Hypothalamus (tissue), 51 donors: ENCODE measurements at places on chromosomes 5 and 9.

- no peak for DNase-seq
These were observed 108.3 kb downstream of the WNK2 start for GRCh38 chr9:93292288-93292615.

DNA sequence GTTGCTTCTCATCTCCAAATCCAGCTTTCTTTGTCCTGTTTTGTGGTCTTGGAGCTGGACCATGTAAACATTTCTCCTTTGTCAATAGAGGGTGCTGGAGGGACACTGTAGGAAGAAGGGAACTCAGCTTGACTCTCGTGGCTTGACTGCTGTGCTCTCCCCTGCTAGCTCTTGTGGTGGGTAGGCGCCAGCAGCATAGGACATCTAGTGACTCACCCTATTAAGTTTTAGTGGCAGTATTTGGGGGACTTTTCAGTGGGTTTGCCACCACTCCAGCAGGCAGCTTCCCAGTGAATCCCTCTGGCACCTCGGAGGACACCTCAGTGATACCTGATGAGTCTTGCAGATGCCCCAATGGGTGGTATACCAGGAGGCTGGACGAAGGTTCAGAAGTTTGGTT, 97.8 kb downstream of the TSSK1B start:
- peak; percentile 11 for DNase-seq

DNA sequence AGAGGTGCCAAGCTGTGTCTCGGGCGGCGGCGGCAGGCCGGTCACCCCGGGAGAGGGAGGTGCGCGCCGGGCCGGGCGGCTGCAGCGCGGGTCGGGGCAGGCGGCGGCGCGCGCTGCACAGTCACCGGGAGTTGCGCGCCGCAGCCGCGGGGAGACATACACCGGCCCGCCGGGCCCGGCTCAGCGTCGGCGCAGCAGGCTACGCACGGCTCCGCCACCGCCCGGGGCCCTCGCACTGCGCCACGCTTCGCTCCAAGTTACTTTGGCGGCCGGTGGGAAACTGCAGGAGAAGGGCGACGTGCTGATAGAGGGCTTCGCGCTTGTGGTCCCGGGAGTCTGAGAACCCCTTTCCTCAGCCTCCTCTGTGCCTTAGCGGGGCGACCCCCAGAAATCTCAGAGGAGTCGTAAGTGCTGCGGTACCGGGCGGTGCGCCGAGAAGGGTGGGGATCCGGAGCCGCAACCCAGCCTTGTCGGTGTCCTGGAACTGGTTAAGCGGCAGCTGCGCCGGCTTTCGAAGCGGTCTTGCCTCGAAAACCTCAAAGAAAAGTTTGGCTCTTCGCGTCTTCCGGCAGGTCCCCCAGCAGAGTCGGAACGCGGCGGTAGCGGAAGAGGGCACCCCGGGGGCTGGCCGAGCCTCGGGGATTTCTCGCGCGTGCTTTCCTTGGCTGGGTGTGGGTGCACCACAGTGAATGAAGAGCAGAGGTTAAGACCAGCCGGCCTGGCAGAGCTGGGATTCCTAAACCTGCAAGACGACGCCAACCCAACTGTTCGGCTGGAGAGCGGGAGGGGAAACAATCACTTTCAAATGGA, at the start of gene EFNA5:
Gene EFNA5, minus strand, starts transcription at position 6 of the 810 bp plus-strand sequence.
- DNase-seq, result peak; percentile 33

GRCh38 chr5:17343675-17344074, 126.2 kb downstream of the BASP1 start:
- DNase-seq, result no peak
